ENCODE measurements at places on chromosomes 11 and 22.

DNA sequence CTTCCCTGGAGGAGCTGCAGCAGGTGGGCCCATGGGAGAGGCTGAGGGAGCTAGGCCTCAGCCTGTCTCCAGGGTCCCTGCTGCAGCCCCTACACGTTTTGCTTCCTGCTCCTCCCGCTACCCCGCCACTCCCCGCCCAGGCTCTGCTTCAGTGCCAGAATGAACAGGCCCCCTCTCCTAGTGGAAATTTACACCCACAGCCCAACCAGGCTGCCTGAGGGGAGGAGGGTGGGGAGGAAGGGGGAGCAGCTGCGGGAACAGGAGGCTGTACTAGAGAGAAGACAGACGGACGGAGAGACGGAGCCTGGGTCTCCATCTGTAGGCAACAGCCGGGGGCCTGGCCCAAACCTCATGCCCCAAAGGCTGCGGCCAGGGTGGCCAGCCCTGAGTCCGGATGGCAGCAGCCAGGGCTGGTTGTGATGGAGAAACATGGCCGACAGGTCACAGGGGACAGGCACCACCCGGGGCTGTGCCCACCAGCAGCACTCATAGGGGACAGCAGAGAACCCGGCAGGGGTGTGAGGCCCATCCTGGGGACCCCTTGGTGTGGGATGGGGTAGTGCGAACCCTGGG lies 20.6 kb downstream of the FLRT1 start:
- no peak for DNase-seq

DNA sequence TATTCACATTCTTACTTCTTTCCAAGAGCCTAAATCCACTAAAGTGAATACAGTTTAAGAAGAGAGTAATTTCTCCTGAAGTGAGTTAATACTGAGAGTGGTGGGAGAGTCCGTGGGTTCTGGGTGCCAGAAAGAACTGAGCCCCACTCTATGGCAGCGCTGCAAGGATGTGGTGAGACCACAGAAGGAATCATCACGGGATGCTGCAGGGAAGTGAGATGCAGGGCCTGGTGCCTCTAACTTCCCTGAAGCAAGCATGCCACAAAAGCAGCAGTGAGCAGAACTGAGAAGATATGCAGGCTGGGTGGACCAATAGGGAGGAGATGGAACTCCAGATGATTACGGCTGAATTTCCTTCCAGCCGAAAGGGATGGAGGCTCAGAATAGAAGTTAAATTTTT lies 5.0 kb upstream of the MMP12 start:
- no peak for DNase-seq

DNA sequence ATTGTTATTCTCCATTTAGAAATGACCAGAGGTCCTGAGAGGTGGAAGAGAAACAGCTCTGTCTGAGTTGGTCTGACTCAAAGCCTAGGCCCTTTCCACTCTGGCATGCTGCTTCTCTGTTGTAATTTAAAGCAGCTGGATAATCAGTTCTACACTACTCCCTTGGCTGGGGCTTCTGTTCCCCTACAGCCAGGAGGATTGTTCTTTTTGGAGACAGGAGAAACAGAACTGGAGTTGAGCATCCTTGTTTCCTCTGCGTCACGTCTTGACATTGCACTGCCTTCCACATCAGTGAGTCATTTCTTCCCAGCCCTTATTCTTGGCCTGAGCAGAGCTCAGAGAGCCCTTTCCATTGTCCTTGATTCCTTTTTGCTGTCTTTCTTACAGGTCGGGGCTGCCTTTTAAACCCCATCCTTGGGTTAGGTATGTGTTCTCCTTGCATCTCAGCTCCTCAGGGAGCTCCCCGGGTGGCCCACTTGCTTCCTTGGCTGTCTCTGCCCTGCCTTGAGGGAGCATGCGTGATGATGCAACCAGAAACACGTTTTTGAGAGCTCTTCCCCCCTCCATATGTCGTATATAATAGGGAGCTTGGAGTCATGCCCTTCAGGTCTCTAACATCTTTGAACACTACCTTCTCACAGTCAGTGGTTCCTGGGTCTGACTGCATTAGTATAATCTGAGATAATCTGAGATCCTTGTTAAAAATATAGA lies 35.7 kb downstream of the CYB5R2 start:
- peak; percentile 91 for DNase-seq

- peak; percentile 79 for DNase-seq
These were observed 33.0 kb upstream of the APOBEC3A start for GRCh38 chr22:38924347-38924952.

GRCh38 chr22:20094197-20094807 lies 14.3 kb downstream of the DGCR8 start:
- no peak for DNase-seq

- no peak for DNase-seq
These were observed 857.2 kb upstream of the TENM4 start for GRCh38 chr11:80297858-80298632.

DNA sequence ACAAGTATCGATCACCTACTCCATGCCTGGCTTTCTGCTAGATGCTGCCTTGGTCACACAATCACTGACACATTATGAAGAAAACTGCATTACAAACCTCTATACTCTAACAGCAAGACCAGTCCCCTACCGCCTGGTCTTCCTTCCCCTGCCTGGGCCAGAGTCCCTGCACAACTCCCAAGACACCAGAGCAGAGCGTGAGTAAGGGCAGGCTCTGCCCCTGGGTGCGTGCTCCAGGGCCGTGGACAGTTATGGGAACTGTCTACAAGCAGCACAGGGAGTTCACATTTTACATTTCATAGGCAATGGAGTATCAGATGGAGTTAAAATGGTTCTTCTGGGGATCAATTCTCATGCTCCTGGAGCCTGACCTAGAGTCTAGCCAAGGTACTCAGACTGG lies 6.5 kb downstream of the FZD4 start:
- no peak for DNase-seq

DNA sequence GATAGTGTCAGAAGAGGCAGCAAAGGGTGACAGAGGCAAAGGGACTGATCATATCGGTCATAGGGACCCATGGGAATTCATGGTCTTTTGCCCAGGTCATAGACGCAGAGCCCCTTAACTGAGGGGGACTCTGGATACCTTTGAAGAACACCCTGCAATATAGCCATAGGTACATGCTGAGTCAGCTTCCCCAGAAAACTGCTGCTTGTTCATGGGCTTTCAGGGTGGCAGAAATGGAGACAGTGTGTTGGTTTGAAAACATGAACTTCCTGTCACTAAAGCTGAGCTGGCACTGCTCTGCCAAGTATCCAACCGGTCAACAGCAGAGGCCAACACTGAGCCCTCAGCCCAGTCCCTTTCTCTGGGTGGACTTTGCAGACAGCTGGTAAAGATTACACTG lies 114.2 kb downstream of the EFCAB6 start:
- DNase-seq = no peak

DNA sequence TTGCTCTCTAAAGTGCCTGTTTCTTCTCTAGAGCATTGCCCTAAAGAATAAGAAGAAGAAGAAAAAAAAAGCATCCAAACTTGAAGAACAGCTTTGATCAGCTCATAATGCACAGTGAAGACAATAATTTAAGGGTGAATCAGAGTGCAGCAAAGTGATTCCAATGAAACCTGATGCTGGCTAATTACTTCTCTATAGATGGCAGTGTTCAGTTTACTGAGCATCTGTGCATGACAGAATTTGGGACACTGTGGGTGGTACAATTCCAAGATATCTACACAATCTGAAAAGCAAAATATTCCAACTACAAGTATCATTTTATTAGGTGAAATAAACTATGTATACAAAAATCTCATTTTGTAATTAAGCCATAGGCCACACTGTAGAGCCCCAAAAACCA lies 450.5 kb upstream of the CCDC90B start:
- DNase-seq = no peak

DNA sequence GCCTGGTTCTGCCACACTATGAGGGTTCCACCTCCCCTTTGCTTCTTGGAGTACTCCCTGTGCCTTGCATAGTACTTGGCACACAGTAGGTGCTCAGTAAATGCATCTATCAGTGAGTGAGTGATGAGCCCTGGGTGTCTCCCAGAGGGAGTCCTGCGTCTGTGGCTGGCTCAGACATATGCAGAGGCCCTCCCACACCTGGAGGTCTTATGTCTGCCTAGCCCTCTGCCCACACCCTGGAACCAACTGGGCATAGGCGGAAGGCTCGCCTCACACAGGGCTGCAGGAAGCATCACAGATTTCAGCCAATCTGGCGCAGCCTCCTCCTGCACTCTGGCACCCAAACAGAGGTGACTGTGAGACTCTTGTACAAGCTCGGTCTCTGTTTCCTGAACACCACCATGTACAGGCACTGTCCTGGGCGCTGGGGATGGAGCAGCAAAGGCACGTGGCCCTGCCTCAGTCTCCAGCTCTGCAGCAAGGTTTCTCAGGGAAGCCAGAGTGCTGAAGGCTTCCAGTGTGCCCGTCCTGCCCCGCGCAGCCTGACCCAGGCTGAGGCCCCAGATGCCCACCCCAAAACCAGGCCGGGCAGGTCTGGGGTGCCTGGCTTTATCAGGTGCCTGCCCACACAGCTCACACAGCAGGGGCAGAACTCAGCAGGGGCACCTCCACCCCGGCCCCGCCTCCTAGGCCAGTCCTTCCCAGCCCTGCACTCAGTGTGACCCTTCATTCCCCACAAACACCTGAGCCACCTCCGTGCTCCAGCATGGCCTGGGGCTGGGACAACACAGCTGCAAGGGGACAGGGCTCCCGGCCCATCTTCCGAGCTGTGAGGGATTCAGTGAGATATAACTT lies 26.7 kb downstream of the FLRT1 start:
- no peak for DNase-seq

GRCh38 chr11:122656073-122656630 lies 630 bp downstream of the UBASH3B start:
- peak; percentile 61 for DNase-seq

- DNase-seq = no peak
These were observed 43.0 kb upstream of the WT1 start for GRCh38 chr11:32478277-32478731.

- no peak for DNase-seq
These were observed 18.3 kb downstream of the SBF2 start for GRCh38 chr11:10275714-10276113.

- no peak for DNase-seq
These were observed 55.6 kb upstream of the RRM1 start for GRCh38 chr11:4039011-4039410.

GRCh38 chr11:69211920-69212797 lies 56.4 kb downstream of the SMIM38 start:
- no peak for DNase-seq

GRCh38 chr11:93517041-93517440 lies 26.1 kb downstream of the SMCO4 start:
- DNase-seq = no peak

DNA sequence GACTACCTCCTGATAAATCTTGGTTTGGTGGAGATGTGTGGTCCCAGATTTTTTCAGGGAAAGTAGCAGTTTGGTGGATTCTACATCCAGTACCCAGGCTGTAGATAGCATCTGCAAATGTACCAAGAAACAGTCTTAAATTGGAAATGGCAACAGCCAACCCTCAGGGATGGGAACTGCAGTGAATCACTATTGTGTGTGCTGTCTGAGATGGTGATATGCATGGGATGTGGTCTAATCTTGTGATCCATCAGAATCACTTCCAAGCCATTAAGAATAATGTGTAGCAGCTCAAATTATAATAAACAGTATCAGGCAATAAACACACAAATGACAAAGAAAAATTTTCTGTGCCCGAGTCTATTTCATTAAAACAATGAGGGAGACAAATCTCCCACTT lies 3.4 kb downstream of the OLFML1 start:
- DNase-seq = no peak

GRCh38 chr11:12185914-12186313 lies 75.5 kb downstream of the MICAL2 start:
- DNase-seq = no peak

DNA sequence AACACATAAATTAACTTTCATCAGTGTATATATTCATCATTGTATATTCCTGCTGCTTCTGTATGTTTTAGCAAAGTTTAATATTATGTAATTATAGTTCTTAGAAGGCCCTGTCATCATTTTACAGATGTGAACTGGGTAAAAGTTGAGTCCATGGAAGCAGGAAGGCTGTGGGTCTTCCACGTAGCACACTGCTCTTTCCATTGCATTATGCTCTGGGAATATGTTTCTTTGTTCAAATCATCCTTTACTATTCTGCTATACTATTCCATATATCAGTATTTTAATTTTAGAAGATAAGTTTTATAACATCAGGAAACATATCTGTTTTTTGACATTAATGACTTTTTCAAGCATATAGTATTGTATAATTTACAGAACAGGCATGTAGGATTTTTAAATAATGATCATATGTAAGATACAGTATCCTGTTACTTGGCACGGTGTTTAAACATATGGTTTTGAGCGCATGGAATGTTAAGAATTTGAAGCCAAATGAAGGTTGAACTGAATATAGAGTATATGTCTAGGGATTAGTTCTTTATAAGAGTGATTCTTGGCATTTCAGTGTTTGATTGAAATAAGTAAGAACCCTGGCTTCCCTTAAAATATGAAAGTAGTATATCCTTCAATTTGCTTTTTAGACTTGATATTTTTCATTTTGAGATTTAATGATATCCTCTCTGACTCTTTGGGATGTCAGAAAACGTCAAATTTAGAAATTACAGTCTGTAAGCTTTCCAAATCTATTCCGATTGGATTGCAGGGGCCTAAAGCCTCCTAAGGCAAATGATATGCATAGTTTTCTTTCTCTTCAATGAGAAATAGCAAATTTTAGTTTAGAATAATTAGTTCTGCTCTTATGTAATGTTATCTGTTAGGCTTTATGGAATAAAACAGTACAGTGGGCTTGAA lies 8.6 kb downstream of the CCDC81 start:
- no peak for DNase-seq

DNA sequence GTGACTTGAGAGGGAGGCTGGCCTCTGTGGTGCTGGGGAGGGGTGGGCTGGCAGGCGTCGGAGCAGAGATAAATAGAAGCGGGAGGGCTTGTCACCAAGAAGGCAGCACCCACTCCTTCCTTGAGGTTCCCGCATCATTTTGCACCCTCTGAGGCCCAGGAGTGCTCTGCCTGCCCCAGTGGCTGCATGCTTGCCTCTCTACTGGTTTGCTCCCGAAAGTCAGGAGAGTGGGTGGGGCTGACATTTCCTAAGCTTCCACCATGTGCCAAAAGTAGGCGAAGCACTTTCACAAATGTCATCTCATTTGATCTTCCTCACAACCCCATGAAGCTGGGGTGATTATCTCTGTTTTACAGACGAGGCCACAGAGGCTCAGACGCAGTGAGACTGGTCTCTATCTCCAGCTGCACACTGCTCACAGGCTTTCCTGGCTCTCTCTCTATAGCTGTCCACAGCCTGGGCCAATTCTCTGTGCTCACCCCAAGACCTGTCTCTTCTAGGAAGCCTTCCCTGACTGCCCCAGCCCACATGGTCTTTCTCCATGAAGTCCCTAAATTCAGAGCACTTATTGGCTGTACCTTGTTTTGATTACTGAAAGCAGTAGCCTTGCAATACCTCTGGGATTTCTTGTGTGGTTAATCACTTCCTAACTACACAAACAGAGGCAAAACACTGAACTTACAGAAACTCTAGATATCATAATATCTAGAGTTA lies 2.6 kb upstream of the UCP3 start:
- DNase-seq = peak; percentile 10

GRCh38 chr11:32444186-32444585 lies 8.8 kb upstream of the WT1 start:
- DNase-seq = no peak

Measured in AG08395 (cell line).